Activated T-cell treated with anti-CD3 and anti-CD28 coated beads, Interleukin-2, amount 50 U/mL, for 24 hours (primary cell): ENCODE measurements at places on chromosomes 1 and 21.
A peak's percentile ranks its signal among the peaks of the same experiment; 100 is the strongest.

DNA sequence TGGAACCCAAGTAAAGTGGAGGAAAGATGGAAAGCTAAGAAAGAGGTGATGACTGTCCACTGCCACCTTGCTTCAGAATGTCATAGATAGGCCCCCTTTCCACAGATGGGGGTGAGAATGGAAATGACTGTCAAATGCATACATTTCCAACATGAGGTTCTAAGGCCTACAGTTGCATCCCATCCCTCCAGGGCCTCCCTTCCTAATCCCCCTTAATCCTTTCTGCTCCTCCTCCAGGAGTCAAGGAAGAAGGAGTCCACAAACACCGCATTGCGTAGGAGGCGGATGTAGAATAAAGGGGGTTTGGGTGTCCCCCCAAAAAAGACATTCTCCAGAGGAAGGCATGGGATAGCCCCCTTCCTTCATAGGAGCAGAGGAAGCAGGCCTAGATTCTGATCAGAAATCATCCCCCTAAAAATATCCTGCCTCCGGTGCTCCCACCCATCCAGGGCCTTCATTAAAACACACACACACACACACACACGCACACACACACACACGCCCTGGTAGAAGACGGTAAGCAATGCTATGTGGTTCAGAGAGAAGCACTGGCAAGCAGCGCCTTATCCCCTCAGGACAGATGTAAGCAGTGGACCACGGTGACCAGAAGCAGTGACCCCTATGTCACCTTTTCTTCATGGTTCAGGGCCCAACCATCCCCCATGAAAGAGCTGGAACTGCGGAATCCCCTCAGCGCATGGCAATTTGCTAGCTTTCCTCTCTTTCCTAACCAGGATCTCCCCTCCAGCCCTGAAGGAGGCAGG lies 2.0 kb downstream of the SV2A start:
- no peak for DNase-seq

- DNase-seq, result no peak
Observed at GRCh38 chr21:38751379-38752050, 54.2 kb upstream of the ETS2 start.

DNA sequence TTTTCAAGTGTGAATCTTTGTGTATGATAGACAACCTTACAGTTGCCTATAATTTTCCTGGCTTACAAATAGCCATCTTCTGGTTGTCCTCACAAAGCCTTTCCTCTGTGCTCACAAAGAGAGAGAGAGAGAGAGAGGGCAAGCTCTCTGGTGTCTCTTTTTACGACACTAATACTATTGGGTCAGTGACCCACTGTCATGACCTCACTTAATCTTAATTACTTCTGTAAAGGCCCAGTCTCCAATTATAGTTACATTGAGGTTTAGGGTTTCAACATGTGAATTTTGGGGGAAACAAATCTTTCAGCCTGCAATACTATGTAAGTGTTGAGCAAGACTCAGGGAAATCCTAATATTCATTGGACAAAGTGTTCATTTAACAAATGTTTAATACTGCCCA lies 167.4 kb upstream of the COL11A1 start:
- no peak for DNase-seq

- no peak for DNase-seq
Observed at GRCh38 chr1:162372159-162373071, 4.2 kb downstream of the SPATA46 start.

- no peak for DNase-seq
Observed at GRCh38 chr1:100456880-100457279, 81.1 kb upstream of the GPR88 start.

DNA sequence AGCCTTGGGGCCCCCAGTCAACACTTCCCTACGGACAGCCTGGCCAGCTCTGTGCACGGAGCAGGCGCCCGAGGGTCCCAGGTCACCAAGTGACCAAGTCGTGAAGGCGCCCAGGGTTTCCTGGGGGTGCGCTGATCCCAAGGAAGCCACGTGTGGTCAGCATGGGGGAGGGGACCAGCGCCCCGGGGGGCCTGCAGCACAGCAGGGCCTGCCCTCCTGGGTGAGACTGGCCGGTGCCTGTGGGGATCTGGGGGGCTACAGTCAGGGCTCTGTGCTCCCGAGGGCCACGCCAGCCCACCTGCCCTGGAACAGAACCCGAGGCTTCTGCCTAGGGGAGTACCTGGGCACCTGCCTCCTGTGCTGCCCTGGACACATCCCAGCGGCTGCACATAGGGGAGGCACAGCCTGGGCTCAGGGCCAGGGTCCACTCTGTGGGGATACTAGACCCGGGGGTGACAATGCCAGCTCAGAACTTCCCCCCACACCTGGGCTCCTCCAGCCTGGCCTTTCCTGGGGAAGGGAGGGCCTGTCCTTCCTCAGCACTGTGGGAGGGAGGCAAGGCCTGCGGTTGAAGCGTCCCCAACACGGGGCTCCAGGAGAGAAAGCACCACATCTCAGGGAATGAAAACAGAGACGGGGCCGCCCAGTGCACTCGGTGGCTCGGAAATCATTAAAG lies 6.2 kb upstream of the POFUT2 start:
- peak; percentile 26 for DNase-seq

GRCh38 chr1:193543259-193543658 lies 356.8 kb upstream of the B3GALT2 start:
- DNase-seq, result no peak

GRCh38 chr21:41894922-41895557 lies 15.9 kb upstream of the PRDM15 start:
- DNase-seq, result no peak

- no peak for DNase-seq
Observed at GRCh38 chr21:33080376-33080775, 10.4 kb downstream of the OLIG1 start.

- DNase-seq, result no peak
Observed at GRCh38 chr21:40215941-40216340, 348.7 kb downstream of the PCP4 start.

DNA sequence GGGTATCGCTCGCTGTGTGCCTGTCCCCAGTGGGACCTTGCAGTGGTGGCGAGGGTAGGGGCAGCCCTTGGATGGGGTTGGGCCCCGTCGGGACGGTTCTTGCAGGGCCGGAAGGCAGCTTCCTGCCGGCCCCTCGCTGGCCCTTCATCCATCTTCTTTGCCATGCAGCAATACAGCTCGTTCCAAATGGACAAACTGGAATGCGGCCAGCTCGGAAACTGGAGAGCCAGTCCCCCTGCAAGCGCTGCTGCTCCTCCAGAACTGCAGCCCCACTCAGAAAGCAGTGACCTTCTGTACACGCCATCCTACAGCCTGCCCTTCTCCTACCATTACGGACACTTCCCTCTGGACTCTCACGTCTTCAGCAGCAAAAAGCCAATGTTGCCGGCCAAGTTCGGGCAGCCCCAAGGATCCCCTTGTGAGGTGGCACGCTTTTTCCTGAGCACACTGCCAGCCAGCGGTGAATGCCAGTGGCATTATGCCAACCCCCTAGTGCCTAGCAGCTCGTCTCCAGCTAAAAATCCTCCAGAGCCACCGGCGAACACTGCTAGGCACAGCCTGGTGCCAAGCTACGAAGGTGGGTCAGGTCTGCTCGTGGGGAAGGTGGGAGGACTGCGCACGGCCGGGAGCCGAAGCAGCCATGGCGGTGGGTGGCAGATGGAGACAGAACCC lies 45.8 kb downstream of the SIM2 start:
- DNase-seq, result no peak

- DNase-seq, result no peak
Observed at GRCh38 chr1:200802042-200802441, 63.3 kb downstream of the CAMSAP2 start.

GRCh38 chr1:226990133-226990716 lies 50.1 kb downstream of the COQ8A start:
- peak; percentile 68 for DNase-seq

DNA sequence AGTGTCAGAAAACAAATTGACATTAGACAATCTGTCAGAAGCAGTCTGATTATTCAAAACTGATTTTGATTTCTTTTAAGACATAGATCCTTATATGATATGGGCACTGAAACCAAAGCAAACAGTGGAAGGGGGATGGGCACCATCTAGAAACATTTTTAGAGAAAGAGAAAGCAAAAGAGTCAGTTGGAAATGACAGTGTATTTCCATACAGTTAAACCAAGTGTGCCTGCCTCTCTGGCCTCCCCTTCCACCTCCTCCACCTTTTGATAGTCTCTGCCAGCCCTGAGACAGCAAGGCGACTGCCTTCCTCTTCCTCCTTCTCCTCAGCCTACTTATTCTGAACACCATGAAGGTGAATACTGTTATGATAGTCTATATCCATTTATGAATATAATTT lies 949.7 kb downstream of the AMY1C start:
- DNase-seq, result no peak

DNA sequence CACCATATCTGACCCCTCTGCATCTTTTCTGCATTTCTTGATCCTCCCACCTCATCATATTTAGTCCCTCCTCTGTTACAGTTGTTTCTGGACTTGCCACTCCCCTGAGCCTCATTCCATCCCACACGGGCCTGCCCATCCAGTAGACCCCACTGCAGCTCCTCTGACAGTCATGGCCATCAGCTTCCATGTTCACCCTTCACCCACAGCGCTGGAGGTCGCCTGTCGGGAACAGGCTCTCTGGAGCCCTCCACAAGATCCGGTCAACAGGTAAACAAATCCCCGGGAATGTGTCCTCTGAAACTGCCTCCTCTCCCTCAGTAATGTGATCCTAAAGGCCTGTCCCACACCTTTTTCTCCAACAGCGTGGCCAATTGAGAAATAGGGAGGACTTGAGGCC lies 31.3 kb downstream of the SYF2 start:
- DNase-seq, result no peak

- no peak for DNase-seq
Observed at GRCh38 chr1:88612773-88613172, 71.3 kb upstream of the PKN2 start.

DNA sequence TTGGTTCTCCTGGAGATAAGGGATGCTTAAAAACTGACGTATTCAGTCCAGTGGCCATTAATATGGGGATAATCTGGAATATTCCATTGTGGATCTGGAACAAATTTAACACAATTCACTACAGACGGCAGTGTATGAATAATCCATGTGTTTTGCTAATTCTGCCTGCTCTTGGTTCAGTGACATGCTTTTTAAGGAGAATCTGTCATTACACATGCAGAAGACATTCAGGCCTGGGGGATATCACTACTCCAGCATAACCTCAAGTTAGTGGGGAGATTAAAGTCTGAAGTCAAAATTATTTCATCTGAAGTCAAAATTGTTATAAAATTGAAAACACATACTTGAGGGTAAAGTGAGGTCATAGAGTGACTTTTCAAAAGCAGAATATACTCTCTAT lies 789.3 kb downstream of the USP25 start:
- DNase-seq, result no peak

DNA sequence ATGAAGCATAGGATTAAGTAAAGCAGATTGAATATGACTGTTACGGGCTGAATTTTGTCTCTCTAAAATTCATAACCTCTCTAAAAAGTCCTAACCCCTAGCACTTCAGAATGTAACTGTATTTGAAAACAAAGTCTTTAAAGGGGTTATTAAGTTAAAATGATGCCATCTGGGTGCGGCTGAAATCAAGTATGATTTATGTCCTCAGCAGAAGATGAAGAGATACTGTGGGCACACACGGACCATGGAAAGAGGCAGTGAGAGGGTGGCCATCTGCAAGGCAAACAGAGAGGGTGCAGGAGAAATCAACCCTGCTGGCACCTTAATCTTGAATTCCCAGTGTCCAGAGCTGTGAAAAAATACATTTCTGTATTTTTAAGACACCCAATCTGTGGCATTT lies 3.8 kb upstream of the USP25 start:
- no peak for DNase-seq

DNA sequence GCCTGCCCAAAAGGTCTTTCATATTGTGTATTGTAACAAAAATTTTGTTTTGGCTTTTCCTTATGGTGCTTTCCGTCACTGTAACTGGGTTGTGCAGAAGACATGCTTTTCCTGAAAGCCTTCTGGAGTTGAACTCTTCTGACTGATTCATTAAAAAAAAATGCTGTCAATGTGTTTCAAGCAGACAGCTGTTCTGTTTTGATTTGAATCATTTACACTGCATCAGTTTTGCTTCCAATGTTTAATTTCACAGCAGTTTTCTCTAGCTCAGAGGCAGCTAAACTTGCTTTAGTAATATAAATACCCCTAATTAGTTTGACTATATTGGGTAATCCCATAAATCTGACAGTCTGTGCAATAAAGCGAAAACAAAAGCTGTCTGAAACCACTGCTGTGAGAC lies 7.9 kb downstream of the UTP11 start:
- DNase-seq, result no peak

DNA sequence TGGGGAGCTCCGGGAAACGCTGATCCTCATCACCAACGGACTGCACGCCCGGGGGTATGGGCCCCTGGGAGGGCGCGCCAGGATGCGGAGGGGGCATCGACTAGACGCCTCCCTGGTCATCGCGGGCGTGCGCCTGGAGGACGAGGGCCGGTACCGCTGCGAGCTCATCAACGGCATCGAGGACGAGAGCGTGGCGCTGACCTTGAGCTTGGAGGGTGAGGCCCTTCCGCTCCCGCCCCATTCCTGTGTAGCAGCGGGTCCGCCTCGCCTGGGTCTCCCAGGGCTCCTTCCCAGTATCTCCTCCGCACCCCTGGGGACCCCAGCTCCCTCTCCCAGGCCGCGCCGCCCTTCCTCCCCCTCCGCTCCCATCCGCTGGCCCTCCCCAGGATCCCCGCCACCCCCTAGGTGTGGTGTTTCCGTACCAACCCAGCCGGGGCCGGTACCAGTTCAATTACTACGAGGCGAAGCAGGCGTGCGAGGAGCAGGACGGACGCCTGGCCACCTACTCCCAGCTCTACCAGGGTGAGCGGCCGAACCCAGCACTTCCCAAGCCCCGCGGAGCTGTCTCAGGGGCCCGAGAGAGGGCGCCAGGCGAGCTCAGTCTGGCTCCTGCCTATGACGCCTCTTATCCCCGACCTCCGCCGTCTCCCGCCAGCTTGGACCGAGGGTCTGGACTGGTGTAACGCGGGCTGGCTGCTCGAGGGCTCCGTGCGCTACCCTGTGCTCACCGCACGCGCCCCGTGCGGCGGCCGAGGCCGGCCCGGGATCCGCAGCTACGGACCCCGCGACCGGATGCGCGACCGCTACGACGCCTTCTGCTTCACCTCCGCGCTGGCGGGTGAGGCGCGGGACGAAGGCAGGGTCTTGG lies 5.0 kb downstream of the HAPLN2 start:
- peak; percentile 70 for DNase-seq

DNA sequence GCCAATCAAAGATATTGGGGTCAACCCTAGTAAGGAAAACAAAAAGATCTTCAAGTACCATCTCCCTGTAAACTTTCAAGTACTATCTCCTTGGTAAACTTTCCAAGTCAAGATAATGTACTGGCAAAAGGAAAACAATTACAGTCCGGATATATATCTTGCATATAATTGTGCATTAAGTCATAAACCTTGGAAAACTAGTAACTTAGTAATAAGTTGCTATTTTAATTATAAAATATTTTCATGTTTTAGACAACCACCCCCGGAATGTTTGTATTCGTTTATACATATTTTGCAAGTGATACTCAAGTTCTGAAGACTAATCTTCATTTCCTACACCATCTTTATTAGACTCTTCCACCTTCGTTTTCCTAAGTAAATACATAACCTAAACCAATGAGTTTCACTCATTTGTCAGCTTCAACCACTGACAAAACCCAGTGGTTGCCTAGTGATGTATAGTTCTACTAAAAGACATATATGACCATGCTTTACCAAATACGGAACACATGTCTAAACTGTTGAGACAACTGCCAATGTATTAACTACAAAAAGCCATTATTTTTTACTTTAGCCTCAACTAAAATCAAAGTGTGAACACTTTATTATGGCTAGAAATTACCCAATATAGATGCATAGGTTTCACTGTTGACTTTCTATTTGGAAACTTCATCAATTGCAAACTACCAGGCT lies 1.7 kb downstream of the AKT3 start:
- DNase-seq, result no peak

- DNase-seq, result no peak
Observed at GRCh38 chr1:161351482-161351881, 16.2 kb downstream of the CFAP126 start.

- no peak for DNase-seq
Observed at GRCh38 chr1:169122976-169123375, 16.5 kb downstream of the ATP1B1 start.
